Psoas muscle (tissue), 8 donors: ENCODE measurements at places on chromosomes 1 and 21.

- H3K27ac ChIP-seq: no peak overlapping the region
- no peaks in the 10 kb centered on the region for H3K27me3 ChIP-seq
- no peak for DNase-seq
- no peaks in the 10 kb centered on the region for H3K4me1 ChIP-seq
Observed at GRCh38 chr1:20530901-20531300, 21.5 kb upstream of the FAM43B start.

GRCh38 chr1:19735440-19736127 lies 64.1 kb downstream of the TMCO4 start:
- peak; percentile 78 for DNase-seq
- peak overlapping the region; percentile 69 for H3K27ac ChIP-seq
- H3K4me1 ChIP-seq: peaks cover 22% of the 10 kb centered on the region
- H3K4me3 ChIP-seq: no peak overlapping the region
- no peaks in the 10 kb centered on the region for H3K27me3 ChIP-seq

GRCh38 chr1:195530961-195531360 lies 1077.3 kb downstream of the KCNT2 start:
- no peak overlapping the region for H3K4me3 ChIP-seq
- H3K4me1 ChIP-seq: no peaks in the 10 kb centered on the region
- DNase-seq: no peak
- no peak overlapping the region for H3K27ac ChIP-seq

DNA sequence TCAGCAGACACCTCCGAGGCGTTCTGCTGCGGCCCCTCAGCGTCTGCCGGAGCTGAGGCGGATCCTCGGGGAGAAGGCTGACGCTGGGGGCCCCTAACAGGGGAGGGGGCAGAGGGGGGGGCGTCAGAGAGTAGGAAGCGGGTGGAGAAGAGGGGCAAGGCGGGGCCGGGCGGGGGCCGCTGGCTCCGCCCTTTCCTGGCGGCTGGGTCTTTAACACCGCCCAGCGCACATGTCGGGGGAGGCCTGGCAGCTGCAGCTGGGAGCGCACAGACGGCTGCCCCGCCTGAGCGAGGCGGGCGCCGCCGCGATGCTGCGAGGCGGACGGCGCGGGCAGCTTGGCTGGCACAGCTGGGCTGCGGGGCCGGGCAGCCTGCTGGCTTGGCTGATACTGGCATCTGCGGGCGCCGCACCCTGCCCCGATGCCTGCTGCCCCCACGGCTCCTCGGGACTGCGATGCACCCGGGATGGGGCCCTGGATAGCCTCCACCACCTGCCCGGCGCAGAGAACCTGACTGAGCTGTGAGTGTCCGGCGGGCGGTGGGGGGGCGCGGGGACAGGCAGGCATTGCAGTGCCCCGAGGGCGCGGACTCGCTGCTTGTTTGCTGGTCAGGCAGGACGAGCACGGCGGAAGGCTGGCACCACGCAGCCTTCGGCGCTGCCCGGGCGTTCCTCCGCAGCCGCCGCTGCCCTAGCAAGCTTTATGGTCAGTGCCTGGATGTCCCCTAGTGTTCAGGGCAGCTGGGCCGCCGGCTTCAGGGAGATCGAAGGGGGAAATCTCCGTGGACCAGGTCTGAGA lies at the start of gene NTRK1:
Gene NTRK1, plus strand, starts transcription at position 238 of the 796 bp plus-strand sequence. Its CDS starts 70 bp downstream, at position 308.
- peak within 1 kb of the TSS; percentile 59 for H3K4me3 ChIP-seq
- H3K27ac ChIP-seq: no peak within 1 kb of the TSS
- H3K36me3 ChIP-seq: no peaks in the 10 kb centered on the region

GRCh38 chr1:179575497-179576314 lies at the start of gene NPHS2:
TSS of gene NPHS2 (minus strand) at chr1:179575948. CDS start at chr1:179575864, 84 bp downstream.
- H3K27me3 ChIP-seq: peaks cover 31% of the 10 kb centered on the region
- H3K4me1 ChIP-seq: no peaks in the 10 kb centered on the region
- no peaks in the 10 kb centered on the region for H3K36me3 ChIP-seq
- no peak for DNase-seq
- H3K27ac ChIP-seq: no peak within 1 kb of the TSS
- H3K4me3 ChIP-seq: no peak within 1 kb of the TSS
